Stimulated activated CD8-positive, alpha-beta memory T cell treated with anti-CD3 and anti-CD28 coated beads, Interleukin-4, amount 100 ng/mL, for 1 hour (primary cell): ENCODE measurements at places on chromosomes 6 and 20.

- DNase-seq = no peak
These were observed 45.8 kb upstream of the PNRC1 start for GRCh38 chr6:89034586-89035251.

DNA sequence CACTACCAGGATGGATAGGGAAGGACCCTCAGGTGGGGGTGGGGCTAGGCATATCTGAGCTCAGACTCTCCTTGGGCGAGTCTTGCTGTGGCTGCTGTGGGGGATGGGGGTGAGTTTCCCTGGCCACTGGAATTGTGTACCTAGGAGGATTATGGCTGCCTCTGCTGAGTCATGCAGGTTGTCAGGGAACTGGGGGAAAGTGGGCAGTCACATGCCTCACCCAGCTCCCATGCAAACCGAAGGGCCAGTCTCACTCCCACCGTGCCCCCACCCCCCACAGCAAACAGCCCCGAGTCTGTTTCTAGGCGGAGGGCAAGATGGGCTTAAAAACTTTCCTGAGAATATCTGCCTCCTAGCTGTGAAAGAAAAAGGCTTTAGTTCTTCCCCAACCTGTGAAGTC is 210.3 kb upstream of the FERMT1 start:
- no peak for DNase-seq

DNA sequence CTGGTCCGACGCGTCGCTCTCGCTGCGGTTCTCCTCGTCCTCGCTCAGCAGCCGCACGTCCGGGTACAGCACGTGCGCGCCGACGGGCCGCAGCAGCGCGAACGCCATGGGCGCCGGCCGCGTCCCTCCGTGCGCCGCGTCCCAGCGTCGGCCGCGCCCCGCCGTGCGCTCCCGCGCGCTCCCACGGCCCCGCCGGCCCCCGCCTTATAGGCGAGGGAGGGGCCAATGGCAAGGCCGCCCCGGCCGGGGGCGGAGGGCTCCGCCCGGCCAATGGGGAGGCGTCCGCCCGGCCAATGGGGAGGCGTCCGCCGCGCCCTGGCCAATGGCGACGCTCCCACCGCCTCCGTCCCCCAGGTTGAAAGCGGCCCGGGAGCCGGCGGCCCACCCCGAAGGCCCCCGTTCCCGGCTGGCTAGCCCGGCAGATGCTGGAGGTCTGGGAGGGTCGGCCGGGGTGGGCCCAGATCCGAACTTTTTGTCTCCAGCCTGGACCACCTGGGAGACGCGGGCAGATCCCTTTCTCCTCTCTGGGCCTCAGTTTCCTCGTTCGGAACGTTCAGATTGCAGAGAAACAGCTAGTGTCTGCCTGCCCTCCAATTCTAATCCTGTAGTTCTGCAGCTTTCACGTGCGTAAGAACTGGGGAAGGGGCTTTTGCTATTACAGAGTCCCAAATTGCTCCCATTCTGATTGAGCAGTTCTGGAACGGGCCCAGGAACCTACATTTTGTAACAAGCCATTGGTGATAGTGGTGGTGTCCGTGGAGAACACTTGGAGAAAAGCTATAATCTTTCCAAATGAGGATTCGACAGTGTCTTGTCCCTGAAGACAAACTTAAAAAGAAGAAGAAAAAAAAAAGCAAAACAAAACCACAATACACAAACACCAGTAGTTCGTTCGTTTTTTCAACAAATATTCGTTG is at the start of gene TCF15:
Gene TCF15 (minus strand): TSS at position 180 of the 917 bp plus-strand sequence. CDS start 72 bp downstream, at position 108.
- DNase-seq = no peak

GRCh38 chr6:162999575-163000285 is 272.0 kb downstream of the PACRG start:
- DNase-seq = no peak

DNA sequence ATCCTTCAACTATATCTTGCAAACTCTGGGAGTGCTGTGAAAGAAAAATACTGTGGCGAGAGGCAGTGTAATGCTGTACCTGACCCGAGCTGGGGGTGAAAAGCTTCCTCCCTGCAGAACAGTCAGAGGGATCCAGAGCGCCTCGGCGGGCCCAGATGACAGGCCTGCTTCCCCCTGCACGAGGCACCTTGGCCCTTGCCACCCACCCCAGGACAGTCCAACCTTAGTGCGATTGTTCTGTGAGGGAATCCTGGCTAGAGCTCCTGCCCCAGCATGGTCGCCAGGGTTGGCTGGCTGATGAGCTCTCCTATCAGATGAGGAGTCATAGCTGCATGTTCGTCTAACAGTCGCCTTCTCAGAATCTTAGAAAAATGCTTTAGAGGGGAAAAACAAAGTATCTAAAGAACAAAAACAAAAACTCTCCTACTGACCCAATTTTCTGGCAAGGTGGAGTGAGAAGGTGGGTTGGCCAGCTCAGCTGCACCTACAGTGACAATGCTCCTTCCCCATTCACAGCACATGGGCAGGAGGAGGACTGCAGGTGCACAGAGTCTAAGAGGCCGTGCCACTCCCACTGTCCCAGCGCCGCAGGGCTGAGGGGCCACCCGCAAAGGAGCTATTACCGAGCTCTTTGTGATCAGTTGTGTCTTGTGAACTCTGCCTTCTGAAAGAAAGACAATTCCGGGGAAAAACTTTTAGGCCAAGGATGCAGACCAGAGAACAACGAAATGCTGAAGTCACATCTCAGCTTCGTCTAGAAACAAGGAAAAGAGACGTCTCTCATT is 28.6 kb upstream of the GPR6 start:
- no peak for DNase-seq

GRCh38 chr6:15148356-15148946 is 97.4 kb upstream of the JARID2 start:
- no peak for DNase-seq
